ENCODE measurements at places on chromosomes 2 and 18.

DNA sequence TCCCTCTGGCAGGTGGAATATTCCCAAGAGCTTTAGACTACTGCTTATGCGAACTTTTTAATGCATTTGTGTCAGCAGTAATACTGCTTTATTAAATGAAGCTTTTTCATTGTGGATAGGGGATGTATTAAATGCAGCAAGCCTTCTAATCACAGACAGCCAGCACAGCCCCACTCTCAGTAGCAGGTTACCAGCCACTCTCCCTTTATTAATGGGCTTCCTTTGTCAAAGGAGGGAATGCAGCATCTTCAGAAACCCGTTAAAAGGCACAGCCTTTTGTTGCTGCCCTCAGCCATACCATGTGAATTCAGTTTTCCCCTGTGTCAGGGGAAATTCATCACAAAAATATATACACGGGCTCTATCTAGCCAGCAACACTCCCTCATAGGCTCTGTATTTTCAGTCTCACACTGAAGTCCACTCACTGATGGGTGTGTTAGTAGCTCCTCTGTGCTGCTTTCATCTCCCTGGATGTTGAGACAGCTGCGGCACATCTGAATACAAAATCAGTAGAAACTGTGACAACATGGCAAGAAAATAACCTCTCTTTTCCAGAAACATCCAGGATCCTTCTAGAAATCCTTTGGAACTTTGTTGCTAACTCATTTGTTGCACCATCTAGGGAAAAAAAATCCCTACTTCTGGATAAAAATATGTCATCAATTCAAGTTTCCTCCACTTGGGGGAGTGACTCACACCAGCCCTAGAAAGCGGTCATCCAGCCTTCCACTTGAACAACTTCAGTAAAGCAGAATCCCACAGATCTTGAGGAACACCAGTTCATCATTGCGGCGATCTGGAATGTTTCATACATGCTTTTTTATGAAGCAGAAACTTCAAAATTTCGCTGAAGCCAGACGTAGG lies 48.4 kb downstream of the LRRTM1 start:
- DNase-seq = no peak

- no peak for DNase-seq
Observed at GRCh38 chr18:46048641-46049040, 23.4 kb downstream of the PSTPIP2 start.

GRCh38 chr2:171811245-171811628 lies 82.8 kb downstream of the SLC25A12 start:
- DNase-seq = no peak

DNA sequence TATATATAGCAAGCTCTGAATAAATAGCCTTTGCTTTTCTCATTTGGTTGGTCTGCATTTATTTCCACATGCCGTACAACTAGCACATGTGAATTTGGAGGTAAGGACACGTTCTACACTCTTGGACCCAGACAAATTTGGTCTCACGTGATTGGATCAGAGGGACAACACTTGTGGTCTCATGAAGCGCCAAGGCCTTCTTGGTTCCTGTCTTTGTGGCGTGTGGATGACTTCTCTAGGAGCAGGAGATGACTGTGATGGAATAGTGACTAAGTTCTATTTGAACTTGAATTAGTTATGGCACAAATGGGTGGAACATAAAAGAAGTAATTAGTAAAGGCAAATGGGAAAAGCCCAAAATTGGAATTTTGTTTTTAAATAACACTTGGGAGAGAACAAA lies 206.9 kb downstream of the BCL2 start:
- no peak for DNase-seq

DNA sequence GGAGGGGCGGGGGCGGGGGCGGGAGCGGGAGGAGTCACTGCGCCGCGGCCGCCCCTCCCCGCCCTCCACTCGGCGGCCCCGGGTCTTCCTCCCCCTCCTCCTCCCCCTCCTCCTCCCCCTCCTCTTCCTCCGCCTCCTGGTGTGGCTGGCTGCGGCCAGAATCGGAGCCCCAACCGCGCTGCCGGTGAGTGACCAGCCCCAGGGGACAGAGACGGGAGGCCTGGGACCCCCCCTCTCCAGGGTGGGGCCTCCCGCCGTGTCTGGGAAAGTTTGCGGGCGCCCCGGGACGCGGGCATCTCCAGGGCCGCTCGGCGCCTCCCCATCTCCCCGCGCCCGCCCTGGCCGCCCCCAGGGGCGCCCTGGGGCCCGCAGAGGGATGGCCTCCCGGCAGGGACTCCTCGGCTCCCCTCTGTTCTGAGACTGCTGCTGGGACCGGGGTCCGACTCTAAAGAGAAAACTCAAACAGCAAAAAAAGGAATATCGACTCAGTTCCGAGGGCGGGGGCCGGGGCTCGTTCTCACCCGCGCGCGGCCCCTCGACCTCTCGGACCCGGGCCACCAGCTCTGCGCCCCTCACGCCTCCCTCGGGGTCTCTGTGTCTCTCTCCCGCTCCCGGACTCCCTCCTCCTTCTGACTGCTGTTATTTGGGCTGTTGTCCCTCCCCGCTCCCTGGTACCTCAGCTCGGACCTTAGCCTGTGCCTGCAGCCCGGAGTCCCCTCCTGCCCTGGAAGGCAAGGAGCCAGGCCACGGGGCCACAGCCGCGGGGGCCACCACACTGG lies at the start of gene STON1:
STON1 (plus strand) TSS at position 122 of the 779 bp plus-strand sequence. CDS start 50,480 bp downstream, outside the sequence.
- DNase-seq = no peak

- no peak for DNase-seq
Observed at GRCh38 chr18:57716549-57716948, 86.6 kb downstream of the ATP8B1 start.

GRCh38 chr2:227724394-227725039 lies at the start of gene SCYGR6:
Gene SCYGR6, minus strand, starts transcription at chr2:227724757. Its CDS starts 0 bp downstream, at chr2:227724757.
- no peak for DNase-seq

- DNase-seq = no peak
Observed at GRCh38 chr2:130259594-130259993, 61.4 kb upstream of the TUBA3E start.

DNA sequence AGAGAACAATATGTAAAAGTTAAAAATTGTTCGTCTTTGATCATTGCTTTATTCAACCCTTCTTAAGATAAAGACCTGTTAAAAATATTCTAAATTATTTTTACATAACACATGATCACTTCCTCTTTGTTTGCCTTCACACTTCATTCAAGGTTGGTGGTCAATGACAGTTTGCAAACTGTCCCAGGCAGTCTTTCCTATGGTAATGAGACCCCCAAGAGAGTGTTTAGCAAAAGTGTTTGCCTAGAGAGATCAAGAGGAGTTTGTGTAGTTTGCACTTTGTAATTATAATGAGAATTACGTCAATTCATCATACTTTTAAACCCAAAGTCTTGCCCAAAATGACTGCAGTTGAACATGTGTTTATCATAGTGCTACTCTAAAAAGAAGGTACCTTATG lies 77.2 kb upstream of the ABCA12 start:
- no peak for DNase-seq

GRCh38 chr2:201522965-201523364 lies 71.4 kb downstream of the STRADB start:
- DNase-seq = no peak

- no peak for DNase-seq
Observed at GRCh38 chr2:47704287-47704686, 78.7 kb upstream of the MSH6 start.

DNA sequence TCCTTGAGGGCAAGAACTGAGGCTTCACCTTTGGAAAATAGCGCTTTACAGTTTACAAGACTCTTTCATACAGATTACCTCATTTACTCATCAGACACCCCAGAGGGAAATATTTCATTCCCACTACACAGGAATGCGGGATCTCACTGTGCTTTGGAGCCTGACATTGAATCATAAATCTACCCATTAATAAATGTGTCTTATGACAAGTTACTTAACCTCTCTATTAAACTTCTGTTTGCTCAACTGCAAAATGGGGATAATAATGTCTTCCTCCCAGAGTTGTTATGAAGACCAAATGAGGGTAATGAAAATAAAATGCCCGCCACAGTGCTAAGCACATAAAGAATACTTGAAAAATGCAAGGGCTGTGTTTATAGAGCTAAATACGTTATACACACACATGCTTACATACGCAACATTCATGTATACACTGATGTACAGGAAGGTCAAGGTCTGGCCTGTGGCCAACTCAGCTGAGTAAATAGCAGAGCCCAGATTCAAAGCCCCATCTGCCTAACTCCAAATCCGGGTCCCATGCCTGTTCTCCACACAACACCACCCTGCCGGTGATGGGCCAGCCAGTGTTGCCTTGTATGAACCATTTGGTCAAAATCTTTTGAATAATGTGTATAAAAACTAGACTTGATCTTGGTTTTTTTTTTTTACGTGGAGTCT lies 77.8 kb upstream of the STPG4 start:
- DNase-seq = no peak

- no peak for DNase-seq
Observed at GRCh38 chr18:79826966-79827365, 29.2 kb downstream of the KCNG2 start.

DNA sequence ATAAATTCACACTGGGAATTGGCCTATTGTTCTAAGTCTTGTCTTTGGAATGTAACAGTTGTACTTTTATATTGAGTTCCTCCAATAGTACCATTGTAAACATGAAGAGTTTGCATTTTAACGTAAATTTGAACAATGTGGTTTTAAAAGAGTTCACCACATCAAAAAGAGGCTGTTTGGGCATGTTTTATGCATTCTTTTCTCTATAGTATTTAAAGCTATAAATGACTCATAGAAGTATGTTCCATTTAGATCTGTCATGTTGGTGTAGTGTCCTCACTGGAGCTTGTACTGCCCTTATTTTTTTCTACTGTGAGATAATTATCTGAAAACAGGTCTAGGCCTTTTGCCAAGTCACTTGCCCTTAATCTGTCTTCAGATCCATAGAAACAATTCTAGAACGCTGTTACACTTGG lies 141.9 kb downstream of the RHBDD1 start:
- DNase-seq = no peak

GRCh38 chr2:85324639-85325465 lies 2.9 kb downstream of the TGOLN2 start:
- no peak for DNase-seq

GRCh38 chr2:224528171-224528570 lies 57.0 kb downstream of the CUL3 start:
- DNase-seq = no peak

GRCh38 chr2:130352237-130352636 lies 3.6 kb upstream of the PTPN18 start:
- DNase-seq = no peak

DNA sequence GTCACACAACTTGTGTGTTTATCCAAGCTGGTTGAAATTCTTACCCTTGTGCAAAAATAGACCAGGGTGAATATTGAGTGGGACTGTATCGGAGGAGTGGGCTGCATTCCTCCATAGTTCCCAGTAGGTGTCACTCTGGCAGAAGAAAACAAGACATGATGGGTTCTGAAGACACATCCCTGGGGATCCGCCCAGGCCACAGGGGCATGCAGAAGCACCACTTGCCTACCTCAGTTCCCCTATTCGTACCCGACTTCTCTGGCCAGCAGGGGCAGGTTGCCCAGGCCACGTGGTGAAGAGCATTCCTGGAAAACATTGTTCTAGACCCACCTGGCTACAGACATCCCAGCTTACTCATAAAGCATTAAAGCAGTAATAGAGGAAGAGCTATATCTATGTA lies 168.2 kb downstream of the FAM210A start:
- DNase-seq = no peak

GRCh38 chr18:24611075-24611474 lies 150.6 kb downstream of the HRH4 start:
- no peak for DNase-seq

DNA sequence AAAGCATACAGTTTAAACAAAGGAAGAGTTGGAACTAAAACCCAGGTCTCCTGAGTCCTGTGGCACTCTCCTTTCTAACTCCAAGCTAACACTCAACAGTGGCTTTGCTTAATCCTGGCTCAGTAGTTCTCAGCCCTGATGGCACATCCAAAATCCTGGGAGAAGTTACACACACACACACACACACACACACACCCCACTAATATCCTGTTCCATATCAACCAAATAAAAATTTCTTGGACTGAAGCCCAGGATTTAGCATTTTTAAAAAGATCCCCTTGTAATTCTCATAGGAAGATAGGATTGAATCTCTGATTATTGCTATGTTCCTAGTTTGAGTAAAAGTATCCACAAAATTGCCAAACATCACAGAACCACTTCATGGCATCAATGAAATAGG lies 136.1 kb upstream of the RIOK3 start:
- DNase-seq = no peak

GRCh38 chr2:82795446-82795845 lies 1663.6 kb downstream of the SUCLG1 start:
- DNase-seq = no peak

- no peak for DNase-seq
Observed at GRCh38 chr2:200090683-200091082, 135.3 kb downstream of the MAIP1 start.

DNA sequence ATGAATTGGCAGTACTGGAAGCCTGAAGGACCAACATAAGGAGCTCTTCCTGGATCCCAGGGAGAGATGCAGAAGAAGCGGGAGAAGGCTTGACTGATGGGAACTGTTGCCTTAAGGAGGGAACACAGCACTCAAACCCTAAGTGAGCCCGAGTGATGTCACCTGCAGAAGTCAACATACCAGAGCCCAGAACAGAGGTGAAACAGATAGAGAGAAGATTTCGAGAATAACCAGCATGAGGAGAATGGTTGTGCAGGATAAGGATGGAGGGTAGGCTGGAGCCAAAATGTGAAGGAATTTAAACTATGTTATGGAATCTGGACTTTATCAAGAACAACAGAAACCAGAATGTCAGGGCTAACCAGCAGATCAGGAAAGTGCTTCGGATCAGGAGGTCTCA lies 463.1 kb upstream of the DDX18 start:
- DNase-seq = no peak

DNA sequence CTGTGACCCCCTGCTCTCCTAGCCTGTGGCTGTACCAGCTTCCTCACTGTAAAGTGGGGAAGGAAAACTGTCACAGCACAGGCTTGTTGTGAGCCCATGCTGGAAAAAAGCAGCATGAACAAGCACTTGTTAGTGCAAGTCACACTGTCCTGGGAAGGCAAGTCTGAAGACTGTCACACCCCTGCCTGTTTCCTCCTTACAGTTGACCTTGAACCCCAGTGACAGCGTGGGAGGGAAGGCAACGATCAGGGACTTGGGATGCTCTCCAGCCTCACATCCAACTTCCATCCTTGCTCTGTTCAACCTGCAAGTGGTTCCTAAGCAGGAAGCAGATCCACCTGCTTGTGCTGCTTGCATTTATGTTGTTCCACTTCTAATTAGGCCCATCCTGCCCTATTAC lies 311.3 kb upstream of the KLHL29 start:
- no peak for DNase-seq

DNA sequence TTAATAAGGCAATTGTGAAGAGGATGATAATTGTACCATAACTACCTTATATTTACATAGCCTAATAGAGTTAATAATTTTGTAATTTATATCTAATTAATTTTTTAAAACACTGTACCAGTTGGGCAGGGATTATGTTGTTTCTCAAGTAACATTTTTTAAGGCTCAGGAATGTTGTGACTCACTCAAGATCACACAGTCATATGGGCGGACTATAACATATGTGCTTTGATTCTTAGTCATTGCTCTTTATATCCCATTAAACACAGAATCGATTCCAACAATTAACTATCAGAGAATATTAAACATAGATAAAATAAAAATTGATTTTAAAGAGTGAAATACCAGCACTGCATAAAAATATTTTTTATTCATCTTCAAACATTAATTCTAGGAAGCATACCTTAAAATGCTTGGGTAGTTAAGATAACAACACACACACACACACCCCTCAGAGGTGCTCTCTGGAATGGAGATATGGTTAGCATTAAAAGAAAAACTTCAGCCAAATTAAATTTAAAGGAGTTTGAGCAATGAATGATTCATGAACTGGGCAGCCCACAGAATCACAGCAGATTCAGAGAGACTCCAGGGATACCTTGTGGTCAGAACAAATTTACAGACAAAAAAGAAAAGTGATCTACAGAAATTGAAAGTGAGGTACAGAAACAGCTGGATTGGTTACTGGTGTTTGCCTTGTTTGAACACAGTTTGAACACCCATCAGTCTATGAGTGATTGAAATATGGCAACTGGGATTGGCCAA lies 869.4 kb upstream of the ID2 start:
- no peak for DNase-seq
